NCI-H2081 treated with DMSO at 0.1 percent for 48 hours (cell line): ENCODE measurements at places on chromosomes 4 and X.
A peak's percentile ranks its signal among the peaks of the same experiment; 100 is the strongest.

GRCh38 chrX:139112432-139112831, 400.9 kb upstream of the FGF13 start:
- DNase-seq: no peak

GRCh38 chr4:150533673-150534072, 48.3 kb upstream of the MAB21L2 start:
- DNase-seq: no peak

DNA sequence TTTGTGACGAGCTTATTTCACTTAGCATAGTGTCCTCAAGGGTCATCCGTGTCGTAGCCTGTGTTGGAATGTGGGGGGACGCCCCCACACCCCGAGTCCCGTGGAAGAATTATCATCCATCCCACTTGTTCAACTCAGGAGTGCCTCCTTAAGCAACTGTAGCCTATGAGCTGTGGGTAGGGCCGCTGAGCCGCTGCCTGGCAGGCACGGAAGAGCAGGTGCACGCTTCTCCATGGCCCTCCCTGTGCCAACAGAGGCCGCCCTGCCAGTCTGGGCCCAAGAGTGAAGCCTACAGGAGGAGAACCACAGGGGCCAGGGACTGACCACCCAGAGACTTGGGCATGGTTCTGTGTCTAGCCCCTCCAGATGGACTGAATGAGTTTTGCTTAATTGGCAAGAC, 2.3 kb upstream of the RGS12 start:
- no peak for DNase-seq

- no peak for DNase-seq
Measured at GRCh38 chr4:189809241-189809735, 131.4 kb upstream of the FRG1 start.

DNA sequence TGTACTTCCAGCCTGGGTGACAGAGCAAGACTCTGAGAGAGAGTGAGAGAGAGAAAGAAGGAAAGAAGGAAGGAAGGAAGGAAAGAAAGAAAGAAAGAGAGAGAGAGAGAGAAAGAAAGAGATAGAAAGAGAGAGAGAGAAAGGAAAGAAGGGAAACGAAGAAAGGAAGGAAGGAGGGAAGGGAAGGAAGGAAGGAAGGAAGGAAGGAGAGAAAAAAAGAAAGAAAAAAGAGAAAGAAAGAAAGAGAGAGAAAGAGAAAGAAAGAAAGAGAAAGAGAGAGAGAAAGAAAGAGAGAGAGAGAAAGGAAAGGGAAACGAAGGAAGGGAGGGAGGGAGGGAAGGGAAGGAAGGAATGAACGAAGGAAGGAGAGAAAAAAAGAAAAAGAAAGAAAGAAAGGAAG, 238.6 kb downstream of the ASMT start:
- no peak for DNase-seq

DNA sequence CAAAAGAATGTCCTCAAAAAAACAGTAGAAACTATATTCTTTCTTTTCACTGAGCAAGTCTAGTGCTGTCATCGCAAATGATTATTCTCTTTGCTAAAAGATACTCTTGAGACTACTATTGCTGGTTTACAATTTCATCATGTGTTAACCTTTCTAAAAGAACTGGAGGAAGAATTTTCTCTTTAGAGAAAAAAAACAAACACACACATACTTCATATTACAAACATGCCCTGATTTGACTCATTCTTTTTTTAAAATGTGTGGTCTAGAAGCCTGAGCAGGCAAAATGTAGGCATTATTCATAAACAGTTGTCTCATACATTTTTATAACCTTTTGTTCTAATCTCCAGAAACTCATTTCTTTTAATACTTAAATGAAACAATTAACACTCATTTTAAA, 60.6 kb upstream of the FAT4 start:
- no peak for DNase-seq

DNA sequence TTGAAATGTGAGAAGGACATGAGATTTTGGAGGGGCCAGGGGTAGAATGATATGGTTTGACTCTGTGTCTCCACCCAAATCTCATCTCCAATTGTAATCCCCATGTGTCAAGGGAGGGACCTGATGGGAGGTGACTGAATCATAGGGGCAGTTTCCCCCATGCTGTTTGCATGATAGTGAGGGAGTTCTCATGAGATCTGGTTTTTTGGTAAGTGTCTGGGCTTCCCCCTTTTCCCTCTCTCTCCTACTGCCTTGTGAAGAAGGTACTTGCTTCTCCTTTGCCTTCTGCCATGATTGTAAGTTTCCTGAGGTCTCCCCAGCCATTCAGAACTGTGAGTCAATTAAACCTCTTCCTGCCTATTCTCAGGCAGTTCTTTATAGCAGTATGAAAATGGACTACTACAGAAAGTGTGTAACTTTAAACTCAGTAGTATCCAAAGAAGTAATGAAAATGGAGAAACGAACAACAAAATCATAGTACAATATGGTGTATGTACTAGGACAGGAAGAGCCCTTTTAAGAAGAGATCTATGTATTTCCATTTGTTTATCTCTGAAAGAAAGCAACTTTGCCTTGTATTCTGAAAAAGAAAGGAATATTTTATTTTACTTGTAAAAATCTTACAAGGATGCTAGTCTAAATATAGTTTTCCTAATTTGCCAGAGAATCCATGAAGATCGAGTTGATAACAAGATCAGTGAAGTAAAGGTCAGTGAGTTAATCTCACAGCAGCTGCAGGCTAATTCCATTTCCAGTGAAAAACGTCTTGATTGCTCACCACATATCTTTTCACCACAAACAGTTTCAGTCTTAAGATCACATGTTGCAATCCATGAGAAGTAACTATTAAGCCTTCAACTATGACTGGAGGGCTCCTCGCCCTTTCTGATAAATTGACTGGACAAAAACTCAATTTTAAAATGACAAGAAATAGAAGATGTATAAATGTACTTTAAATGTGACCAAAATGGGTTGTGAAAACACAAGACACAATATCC, 20.5 kb downstream of the PKD2 start:
- DNase-seq: no peak

- DNase-seq: no peak
Measured at GRCh38 chr4:70488748-70489147, 16.8 kb downstream of the MUC7 start.

- no peak for DNase-seq
Measured at GRCh38 chr4:126375462-126376054, 1060.8 kb downstream of the FAT4 start.

DNA sequence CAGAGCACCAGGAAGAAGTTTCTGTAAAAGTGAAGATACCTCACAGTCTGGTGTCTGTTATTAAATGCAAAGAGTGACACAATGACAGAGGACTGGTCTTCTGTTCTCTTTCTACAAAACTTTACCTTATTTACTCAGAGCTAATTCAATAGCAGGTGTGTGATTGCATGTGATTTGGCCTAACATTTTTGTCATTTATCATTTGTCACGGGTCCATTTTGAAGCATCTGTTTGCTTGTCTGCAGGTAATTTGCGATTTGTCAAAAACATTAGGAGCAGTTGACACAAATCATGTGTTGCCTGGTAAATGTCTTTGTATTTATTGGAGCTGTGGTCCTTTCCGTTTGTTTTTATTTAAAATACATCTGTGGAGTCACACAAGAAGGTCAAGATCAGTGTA, 1232.4 kb downstream of the STIM2 start:
- DNase-seq: peak; percentile 60

DNA sequence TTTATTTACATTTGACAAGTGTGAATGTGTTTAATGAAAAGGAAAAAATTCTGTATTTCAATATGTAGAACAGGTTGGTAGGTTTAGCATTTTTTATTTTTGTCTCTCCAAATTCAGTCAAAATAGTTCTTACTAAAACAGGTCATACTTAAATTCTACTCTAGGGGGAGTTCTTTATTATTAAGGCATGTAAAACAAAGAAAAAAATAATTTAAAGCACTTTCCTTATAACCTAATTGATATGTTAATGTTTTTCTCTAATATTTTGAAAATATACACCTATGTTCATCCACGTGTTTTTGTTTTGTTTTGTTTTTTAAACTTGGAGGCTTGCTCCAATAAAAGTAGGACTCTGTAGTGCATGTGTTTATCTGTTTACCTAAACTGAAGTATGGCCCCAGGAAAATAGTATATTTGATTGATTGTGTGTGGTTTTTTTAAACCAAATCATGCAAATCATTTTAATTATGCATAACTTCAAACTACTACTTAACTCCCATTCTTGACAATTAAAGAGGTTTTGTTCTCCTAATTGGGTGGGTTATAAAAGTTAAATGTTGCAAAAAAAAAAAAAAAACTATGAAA, 562.7 kb downstream of the RPA4 start:
- DNase-seq: no peak

GRCh38 chr4:176636292-176636691, 156.4 kb downstream of the VEGFC start:
- DNase-seq: no peak

- no peak for DNase-seq
Measured at GRCh38 chr4:8891646-8892555, 20.3 kb upstream of the HMX1 start.

GRCh38 chr4:143089291-143089690, 95.4 kb upstream of the USP38 start:
- DNase-seq: no peak

- DNase-seq: no peak
Measured at GRCh38 chr4:8838296-8838960, 33.2 kb downstream of the HMX1 start.

DNA sequence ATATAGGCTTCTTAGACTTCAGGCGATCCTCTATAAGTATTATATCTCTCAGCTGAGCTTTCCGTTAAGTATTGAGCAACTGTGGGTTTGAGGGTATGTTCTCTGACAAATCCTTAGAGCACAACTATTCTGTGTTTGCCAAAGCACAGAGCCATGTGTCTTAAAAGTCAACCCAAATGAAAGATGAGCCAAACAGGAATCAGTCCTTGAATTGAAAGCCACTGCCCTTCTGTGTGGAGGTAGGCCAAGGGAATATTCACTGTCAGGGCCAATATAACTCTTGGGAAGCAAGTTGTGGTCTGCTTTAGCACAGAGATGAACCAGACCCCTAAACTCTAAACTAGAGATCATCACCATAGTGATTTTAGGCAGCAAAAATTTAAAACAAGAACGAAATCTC, 164.0 kb downstream of the STAG2 start:
- no peak for DNase-seq

GRCh38 chrX:70485466-70485865, 40.8 kb downstream of the DLG3 start:
- DNase-seq: no peak

DNA sequence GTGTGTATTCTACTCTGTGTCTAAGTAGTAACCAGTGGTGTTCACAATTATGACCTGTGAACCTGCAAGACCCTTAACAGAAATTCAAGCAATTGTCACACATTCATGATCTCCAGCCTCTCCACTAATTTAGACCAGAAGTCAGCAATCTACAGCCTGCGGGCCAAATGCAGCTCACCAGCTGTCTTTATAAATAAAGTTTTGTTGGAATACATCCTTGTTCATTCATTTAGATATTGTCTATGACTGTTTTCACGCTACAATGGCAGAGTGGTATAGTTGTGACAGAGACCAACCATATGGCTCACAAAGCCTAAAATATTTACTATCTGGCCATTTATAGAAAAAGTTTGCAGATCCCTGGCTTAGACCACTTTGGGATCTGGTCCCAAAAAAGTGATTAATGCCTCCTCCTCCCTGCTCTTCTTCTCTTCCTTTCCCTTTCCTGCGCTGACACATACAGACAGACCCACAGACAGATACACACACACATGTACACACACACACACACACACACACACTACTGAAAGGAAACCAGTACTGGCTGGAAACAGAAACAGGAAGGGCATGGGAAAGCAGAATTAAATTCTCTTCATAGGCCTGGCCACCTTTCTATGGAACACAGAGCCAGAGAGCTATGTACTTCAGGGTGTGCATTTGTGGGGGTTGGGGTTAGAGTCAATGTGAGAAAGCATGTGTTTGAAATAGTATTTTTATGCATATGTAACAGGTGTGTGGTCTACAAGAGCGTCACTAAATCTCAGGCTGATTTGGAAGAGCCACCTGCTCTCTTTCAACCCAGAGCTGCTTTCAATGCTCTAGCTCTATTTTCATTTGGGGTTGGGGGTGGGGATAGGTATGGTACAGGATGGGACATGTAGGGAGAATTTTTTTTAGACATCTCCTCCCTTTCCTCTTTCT, 49.7 kb upstream of the TMEM164 start:
- DNase-seq: no peak
